NCI-H1092 (cell line): ENCODE measurements at places on chromosomes 11 and 22.

GRCh38 chr11:103257360-103257759, 148.1 kb downstream of the DYNC2H1 start:
- DNase-seq, result no peak

DNA sequence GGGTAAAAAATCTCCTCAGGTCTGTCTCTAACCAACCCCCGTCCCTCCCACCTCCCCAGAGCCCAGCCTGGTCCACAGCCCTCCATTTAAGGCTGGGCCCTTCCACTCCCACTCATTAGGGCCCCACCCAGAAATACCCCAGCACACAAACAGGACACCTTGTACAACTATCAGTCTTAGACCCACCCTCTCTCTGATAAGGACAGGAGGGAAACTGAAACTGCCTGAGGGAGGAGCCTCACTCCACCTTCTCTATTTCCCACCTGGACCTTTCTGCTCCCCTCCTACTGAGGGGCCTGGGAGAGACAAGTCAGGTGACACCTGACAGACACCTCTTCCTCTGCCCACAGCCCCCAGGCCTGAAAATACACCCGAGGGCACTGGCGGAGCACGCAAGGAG, 90.2 kb downstream of the PLEKHA7 start:
- no peak for DNase-seq

- peak; percentile 88 for DNase-seq
These were observed 9.8 kb downstream of the SLC22A6 start for GRCh38 chr11:62974848-62975522.

DNA sequence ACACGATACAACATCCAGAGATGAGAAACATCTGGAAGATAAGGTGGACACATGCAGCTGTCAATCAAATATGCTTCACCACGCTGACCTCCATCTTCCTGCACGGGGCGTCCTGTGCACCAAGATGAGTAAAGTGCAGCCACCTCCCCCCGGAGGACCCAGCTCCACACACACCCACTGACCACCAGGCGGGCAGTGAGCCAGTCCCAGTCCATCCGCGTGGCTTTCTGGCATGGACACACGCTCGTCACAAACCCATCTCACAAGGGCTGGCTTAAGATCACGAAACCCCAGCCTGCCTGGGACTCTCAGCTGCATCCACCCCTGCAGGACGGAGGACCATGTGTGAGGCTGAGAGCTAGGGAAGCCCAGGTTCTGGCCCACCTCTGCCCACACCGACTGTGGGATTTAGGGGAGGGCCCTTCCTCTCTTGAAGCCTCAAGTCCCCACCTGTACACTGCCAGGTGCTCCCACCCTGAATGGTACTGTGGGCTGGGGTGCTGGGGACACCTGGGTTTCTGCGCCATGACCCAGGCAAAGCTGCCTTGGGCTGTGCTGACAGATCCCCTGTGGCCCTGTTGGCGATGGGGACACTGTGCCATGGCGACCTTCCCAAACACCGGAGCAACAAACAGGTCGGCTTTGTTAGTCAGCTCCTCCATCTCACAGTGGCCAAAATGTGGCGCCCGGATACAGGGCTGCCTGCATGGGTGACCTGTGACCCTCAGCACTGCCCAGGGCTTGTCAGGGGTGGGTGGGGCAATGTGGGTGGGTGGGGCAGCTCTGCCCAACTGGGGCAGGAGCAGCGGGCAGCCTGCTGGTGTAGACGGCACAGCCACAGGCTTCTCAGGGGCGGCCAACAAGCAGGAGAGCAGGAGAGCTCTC, 629.0 kb downstream of the TBC1D22A start:
- DNase-seq, result no peak

DNA sequence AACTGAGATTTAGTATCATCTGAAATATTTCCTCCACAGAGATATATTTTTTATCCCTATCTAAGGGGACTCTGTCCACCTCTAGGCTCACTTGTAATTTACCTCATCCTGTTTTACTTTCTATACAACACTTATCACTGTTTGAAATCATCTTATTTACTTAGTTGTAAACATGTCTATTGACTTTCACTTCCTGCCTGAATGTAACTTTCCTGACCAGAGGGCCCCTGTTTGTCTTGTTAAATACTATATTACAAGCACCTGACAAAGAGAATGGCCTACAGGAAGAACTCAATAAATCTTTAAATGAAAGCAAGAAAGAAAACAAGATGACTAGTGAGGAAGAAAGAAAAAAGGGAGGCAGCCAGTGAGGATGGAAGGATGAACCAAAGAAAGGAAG, 1727.5 kb downstream of the LRRC4C start:
- DNase-seq, result no peak

DNA sequence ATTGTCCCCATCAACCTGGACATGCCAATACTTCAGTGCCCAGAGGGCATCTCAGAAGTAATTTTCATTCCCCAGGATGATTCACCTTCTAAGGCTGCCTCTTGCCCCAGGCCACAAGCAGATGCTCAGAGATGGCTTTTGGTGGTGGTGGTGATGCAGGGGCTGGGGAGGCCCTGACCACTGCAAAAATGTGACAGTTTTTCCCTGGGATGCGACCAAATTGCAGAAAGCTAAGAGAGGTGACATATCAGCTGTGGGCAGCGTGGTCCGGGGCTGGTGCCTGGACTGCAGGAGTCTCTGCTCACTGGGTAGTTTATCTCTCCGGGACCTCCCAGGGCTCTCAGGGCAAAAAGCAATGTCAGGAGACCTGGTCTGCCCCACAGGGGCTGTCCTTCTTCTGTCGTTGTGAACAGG, 39.7 kb upstream of the ACCSL start:
- no peak for DNase-seq

GRCh38 chr22:48919187-48919590, 908.5 kb downstream of the BRD1 start:
- no peak for DNase-seq

DNA sequence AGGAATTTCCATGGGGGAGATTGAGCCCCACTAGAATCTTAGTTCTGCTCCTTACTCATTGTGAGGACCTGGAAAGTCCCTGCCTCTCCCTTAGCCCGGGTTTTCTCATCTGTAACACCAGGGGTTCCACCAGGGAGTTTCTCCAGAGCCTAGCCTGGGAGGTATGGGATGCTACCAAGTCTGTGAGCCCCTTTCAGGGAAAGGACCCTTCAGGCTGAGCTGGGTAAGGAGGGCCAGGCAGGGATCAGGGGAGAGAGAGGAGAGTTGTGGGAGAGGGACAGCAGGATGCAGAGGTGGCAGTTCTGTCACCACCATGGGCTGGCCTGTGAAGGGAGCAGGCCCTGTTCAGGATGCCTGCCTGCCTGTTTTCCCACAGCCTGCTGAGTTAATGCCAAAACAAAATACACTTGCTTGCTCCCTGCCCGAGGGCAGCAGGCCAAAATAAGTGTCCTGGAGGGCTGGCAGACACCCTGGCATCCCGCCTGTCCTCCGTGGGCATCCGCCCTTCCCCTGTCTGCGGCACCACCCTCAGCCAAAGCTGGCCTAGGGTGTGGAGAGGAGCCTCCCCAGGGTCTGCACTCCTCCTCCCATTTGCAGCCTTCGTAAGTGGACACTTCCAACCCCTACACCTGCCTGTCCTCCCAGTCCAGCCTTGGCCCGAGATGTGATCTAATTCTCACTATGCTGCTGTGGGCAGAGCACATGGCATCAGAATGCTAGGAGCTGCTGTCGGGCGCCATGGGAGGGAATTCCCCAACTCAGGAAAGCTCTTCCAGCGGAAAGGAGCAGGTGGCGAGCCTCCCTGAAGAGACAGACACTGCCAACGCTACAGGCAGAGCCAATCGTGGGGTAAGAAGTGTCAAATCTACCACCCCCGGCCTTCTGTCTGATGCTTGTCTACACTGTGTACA, 5.9 kb upstream of the FCHSD2 start:
- DNase-seq, result no peak

- DNase-seq, result no peak
These were observed 353.8 kb downstream of the TMEM135 start for GRCh38 chr11:87391496-87391895.

- DNase-seq, result no peak
These were observed 13.7 kb upstream of the KIAA0930 start for GRCh38 chr22:45254388-45254787.

DNA sequence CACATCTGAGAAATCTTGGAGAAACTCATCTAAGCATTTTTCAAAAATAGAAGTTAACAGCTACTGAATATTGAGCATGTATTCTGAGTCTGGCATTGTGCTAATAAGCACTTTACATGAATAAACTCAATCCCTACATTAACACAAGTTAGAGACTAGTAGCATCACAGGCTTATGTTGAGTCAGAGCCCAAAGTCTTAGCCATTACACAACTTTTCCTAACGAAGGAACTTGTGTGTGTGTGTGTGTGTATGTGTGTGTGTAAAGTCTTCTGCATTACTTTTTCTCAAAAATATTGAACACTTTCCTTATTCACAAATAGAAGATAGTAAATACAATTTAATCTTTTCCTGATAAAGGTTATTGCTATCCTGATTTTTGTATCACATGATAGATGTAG, 8.7 kb upstream of the CLPB start:
- DNase-seq, result no peak

GRCh38 chr22:30007361-30007760, 72.9 kb upstream of the HORMAD2 start:
- no peak for DNase-seq

- no peak for DNase-seq
These were observed 189.5 kb downstream of the TBC1D22A start for GRCh38 chr22:46951973-46952372.

GRCh38 chr11:72688929-72689328, 14.7 kb upstream of the PDE2A start:
- no peak for DNase-seq

- no peak for DNase-seq
These were observed 174.9 kb upstream of the C11orf87 start for GRCh38 chr11:109247071-109247470.

DNA sequence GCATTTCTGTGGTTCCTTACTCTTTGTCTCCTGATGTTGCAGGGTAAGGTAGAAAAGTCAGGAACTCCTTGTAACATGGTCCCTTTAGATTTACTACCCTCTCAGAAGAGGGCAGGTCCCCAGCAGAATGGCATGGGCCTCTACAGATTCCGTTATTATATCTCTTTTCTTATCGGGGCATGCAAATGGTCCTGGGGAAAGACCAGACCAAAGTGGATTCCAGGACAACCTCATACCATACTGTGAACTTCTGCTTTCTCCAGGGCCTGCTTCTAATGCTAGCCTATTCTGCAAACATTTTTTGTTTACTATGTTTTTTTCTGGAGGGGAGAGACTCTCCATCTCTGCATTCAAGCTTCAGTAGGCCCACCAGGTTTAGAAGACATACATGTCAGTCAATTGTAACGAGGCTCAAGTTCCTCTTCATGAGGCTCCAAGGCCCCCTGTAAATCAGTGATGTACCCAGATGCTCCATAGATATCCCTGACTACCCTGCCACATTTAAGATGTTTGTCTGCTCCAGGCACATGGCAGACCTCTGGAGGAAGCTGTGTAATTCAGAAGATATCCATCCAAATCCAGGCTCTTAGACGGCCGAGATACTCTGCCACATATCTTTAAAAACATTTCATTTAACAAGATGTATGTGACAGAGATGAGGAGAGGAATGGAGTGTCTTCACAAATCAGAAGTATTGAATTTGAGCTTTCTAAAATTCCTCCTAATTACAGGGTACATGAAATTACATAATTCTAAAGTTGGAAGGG, 8.5 kb upstream of the ME3 start:
- DNase-seq, result no peak

DNA sequence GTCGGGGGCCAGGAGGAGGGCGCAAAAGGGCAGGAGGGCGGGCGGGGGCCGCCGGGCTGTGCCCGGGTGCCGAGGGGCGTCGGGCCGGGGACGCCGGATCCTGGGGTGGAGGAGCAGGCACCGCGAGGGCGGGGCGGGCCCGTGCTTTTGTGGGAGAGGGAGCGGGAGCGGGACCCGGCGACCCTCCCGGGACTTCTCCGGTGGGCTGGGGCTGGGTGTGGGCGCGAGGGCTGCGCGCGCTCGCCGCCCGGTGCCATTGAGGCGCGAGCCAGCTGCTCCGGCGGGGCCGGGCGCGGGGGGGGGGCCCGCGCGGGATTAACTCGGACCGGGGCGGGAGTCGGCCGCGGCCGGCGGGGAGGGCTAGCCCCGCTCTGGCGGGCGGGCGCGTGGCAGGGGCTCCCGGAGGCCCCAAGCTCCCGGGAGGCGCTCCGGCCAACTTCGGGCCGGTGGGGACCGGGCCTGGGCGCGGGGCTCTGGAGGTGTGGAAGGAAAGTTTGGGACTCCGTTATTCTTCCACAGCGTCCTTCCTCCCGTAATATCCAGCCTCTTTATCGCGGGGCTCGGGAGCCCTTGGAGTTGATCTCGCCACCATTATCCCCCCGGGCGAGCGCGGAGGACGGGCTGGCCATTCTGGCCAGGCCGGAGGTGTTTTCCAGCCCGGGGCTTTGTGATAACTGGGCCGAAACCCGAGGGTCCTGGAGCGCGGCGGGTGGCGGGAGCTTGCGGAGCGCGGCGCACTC, 936 bp downstream of the CECR2 start:
- no peak for DNase-seq

- DNase-seq, result no peak
These were observed 5.9 kb downstream of the TSPAN32 start for GRCh38 chr11:2307501-2308331.

- DNase-seq, result no peak
These were observed 113.7 kb downstream of the CEP164 start for GRCh38 chr11:117441146-117441975.

- no peak for DNase-seq
These were observed 8.3 kb upstream of the DCHS1 start for GRCh38 chr11:6663794-6664469.

DNA sequence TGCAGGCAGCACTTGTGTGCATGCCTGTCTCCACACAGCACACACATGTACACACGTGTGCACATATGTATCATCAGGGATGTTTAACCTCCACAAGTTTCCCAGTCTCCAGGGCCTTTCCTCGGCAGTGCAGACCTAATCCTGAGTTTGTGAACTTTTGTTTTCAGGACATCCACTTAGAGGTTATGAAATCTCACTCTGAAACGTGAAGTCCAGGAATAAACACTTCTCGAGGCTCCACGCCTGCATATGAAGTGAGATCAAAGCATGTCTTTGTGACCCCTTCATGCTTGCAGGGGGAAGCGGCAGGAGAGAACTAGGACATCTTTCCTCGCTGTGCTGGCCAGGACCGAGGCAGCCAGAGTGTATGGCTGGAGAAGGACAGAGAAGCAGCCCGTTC, 3.1 kb downstream of the SHISAL1 start:
- no peak for DNase-seq

DNA sequence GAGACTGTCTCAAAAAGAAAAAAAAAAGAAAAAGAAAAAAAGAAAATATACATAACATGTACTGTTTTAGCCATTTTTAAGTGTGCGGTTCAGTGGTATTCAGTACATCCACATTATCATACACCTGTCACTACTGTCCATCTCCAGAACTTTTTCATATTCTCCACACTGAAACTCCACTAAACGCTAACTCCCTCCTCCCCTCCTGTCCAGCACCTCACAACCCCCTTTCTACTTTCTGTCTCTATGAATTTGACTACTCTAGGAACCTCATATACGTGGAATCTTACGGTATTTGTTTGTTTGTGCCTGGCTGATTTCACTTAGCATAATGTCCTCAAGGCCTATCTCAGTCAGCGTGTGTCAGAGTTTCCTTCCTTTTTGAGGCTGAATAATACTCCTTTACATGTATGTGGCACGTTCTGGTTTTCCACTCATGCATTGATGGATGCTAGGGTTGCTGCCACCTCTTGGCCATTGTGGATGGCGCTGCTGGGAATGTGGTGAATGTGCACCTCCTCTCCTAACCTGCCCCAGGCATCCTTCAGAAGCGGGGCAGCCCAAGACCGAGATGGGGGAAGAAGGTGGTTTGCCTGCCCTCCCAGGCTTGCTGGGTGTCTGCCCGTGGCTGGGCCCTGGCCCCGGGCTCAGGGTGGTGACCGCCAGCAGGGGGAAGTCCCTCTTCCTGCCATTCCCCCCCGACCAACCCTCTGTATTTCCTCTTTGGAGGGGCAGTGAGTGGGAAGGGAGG, 60.5 kb downstream of the BCR start:
- no peak for DNase-seq

GRCh38 chr11:72706579-72706978, 32.4 kb upstream of the PDE2A start:
- no peak for DNase-seq
